Fibroblast of lung (primary cell): ENCODE measurements at places on chromosomes 13 and 19. TPM values are rescaled to one million over a fixed set of nuclear protein-coding genes. Genes with fewer than 3 reads are reported as not detected.

Gene ZNF530
- 2.5 and 2.8 TPM in 2 replicates for total RNA-seq

Gene PEG3
- 3.9 and 5.6 TPM in 2 replicates for total RNA-seq

Gene ZNF813
- total RNA-seq, result 3.6 and 3.9 TPM in 2 replicates

Gene YIPF2
- 83.7 and 118 TPM in 2 replicates for total RNA-seq

Gene ACER1
- total RNA-seq, result not detected in 2 replicates

Gene IGLON5
- total RNA-seq, result not detected in 2 replicates

Gene CBARP
- 1.5 TPM in 2 replicates for total RNA-seq

Gene FAM98C
- 8.5 and 10.6 TPM in 2 replicates for total RNA-seq

Gene ANKRD24
- total RNA-seq, result 2.3 and 2.6 TPM in 2 replicates

Gene C1QTNF9
- total RNA-seq, result under 0.01 TPM in 1 of 2 replicates, not detected in the other
